AG04449 (cell line): ENCODE measurements at places on chromosomes 2 and 18.

DNA sequence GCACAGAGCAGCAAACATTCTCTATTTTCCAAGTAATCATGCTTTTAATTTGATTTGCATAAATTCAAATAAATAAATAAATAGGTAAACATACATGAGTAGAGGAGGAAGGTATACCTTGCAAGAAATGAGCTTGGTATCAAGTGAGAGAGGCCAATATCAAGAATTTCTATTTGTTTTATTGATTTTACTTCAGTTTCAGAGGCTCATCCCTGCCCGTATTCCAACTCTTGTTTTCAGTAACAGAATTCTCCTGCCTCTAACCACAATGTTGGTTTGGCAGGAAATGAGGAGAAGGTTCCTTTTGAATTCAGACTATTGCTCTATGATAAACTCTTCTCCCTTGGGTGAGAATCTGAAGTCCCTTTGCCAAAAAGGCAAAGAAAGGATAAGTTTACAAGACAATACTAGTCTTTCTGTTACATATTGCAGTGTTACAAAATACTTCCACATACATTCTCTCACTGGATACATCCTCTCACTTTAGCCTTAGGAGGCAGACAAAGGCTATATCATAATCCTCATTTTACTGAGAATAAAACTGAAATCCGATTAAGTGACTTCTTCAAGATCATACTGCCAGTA is 68.3 kb upstream of the ZNF397 start:
- no peak for DNase-seq

DNA sequence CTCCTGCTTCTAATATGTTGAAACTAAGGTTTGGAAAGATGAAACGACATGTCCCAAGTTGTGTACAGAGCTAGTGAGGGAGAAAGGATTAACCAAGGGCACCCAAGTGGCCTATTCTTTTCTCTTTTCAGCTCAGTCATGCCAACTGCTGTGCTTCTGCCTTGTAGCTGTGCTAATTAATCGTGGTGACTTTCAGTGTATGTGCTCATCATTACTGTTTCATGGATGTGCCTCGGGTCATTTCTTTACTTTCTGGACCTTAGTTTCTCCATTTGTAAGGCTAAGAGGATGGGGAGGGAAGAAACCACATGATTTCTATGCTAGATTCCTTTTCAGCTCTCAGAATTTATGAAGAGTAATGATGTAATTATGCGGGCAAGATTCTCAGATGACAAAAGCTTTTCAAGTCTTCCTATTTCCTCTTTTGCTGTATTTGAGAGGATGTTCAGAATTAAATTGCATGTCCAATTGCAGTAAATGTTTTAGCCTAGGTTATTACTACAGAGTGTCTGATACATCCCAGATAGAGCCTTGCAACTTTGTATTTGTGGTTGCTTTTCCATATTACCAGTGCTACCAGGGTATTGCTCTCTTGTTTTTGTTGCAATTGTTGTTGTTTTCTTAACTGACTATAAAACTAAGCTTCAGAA is 621.2 kb downstream of the CNTNAP5 start:
- no peak for DNase-seq

GRCh38 chr18:44592639-44593038 is 88.0 kb upstream of the SETBP1 start:
- no peak for DNase-seq

DNA sequence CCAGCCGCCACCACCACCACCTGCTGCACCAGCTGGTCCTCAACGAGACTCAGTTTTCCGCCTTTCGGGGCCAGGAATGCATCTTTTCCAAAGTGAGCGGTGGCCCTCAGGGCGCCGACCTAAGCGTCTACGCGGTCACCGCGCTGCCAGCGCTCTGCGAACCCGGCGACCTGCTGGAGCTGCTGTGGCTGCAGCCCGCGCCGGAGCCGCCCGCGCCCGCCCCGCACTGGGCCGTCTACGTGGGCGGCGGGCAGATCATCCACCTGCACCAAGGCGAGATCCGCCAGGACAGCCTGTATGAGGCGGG is 1.6 kb downstream of the LRATD1 start:
- no peak for DNase-seq

- peak; percentile 12 for DNase-seq
These were observed 57.8 kb upstream of the RGPD5 start for GRCh38 chr2:109736177-109736827.

DNA sequence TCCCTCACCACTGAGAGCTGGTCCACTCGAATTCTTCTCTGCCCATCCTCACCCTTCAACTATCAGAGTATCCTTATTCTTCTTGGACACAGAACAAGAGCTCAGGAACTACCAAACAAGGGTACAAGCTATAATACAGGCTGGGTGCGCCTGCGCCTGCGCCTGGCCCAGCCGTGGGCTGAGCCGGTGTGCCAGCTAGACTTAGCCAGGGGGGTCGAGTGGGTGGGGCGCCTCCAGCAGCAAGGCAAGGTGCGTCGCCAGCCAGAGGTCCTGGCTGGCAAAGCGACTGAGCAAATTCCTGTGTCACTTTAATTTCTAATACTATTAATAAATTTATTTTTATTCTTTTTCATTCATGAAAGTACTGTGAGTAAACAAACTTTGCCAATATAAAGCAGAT is 1072.6 kb upstream of the PIK3C3 start:
- no peak for DNase-seq

GRCh38 chr2:26430826-26431225 is 29.1 kb downstream of the DRC1 start:
- no peak for DNase-seq

GRCh38 chr2:5590886-5591285 is 101.3 kb upstream of the SOX11 start:
- DNase-seq = no peak

GRCh38 chr2:218895326-218895725 is 14.7 kb downstream of the WNT10A start:
- no peak for DNase-seq

GRCh38 chr18:49238433-49239042 is 221.9 kb downstream of the DYM start:
- no peak for DNase-seq

DNA sequence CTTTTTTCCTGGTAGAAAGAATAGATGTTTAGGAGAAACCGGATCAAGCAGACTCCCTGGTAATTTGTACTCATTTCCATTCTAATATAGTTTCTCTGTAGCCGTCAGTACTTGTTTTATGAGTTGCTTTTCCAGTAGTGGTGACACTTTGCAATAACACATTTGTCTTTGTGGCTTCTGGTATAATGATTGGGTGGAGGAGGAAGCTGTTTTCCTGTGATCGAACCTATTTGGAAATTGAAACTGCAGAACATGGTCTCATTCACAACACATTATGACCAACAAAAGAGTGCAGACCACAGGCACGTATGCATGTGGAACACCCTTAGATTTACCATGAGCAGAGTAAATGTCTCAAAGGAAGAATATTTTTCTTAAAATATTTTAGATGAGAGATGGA is 7.6 kb upstream of the SERPINB12 start:
- DNase-seq = no peak

DNA sequence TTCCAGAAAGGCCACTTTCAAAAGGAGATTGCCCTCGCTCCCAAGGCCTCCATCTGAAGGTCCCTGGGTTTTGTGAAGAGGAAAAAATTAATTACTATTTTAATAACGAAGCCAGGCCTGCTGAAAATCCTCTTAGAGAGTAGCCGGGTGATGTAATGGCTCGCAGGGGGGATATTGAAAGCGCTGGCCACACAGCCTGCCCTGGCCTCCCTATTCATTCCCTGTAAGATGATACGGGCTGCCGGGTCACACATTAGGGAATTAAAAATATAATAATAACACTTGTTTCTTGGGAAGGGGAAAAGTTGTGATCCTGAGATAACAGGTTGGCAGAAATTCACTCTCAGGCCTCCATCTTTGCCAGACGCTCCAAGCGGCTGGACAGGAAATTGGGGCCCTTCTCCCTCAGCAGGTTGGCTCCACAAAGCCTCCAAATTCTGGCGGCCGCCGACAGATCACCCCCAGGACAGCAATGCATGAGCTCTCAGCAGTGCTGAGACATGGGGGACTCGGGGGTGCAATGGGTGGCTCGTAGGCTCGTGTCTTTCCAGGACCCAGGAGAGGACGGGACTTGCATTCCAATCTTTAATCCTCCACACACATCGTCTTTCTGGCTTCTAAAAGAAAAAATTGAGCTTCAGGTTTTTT is 299.9 kb upstream of the SALL3 start:
- no peak for DNase-seq

GRCh38 chr18:74773171-74773624 is 175.5 kb downstream of the ZNF407 start:
- no peak for DNase-seq

GRCh38 chr2:200158647-200159356 is 147.7 kb upstream of the SPATS2L start:
- no peak for DNase-seq

- no peak for DNase-seq
These were observed 7.7 kb upstream of the ICOS start for GRCh38 chr2:203928849-203929248.

DNA sequence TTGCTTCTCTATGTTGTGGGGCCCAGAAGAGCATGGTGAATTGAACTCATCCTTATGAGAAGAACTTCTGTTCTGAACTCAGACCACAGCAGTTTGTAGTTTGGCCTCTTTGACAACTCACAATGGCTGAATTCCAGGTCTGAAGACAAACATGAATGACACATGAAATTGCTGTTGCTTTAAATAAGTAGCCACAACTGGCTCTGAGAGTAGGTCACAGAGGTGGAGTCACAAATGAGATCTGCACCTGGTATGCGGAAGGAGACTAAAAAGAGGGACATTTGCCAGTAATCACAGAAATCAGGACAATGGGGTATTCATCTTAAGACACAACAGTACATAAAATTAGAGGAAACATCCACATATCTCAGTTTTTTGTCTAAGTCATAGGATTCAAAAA is 290.3 kb upstream of the MMADHC start:
- no peak for DNase-seq

- DNase-seq = no peak
These were observed 596.1 kb upstream of the KLHL29 start for GRCh38 chr2:22788749-22789327.

DNA sequence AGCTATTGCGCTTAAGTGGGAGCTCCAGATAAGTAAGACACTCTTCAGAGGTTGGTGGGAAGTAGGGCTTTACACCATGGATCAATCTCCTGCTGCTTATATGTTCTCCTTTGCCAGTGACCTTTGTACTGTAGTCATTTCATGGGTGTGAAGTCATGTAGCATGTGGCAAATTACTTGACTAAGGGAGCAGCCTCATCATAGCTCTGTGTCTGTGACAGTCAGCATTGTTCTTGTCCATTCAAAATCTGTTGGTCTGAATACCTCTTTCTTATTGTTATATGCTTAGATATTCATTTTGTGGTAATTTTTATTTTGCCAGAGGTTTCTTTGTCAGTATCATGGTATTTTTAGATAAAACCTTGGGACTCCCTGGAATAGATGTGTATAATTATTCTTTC is 18.2 kb downstream of the SLC4A1AP start:
- no peak for DNase-seq

DNA sequence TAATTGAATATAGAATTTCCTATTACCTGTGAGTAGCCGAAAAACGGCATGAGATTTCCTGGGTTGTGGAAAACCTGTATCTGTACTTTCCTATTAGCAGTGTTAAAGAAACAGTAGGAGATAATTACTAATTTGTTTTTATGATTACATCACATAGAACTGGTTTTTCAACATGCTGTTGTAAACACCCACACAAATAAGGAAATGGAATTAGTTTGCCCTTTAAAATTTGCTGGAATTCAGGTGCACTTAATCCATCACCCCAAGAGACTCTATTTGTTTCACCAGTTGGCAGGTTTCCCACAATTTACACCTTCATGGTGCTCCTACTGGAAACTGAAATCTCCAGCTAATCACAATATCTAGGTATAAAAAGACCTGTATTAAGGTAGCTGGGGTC is 274.1 kb upstream of the SLC8A1 start:
- DNase-seq = no peak

GRCh38 chr2:26223018-26223417 is 21.4 kb downstream of the HADHA start:
- no peak for DNase-seq

GRCh38 chr18:76564655-76565237 is 69.7 kb upstream of the ZNF516 start:
- no peak for DNase-seq

- no peak for DNase-seq
These were observed 290.4 kb upstream of the ZC3H15 start for GRCh38 chr2:186195696-186196095.

DNA sequence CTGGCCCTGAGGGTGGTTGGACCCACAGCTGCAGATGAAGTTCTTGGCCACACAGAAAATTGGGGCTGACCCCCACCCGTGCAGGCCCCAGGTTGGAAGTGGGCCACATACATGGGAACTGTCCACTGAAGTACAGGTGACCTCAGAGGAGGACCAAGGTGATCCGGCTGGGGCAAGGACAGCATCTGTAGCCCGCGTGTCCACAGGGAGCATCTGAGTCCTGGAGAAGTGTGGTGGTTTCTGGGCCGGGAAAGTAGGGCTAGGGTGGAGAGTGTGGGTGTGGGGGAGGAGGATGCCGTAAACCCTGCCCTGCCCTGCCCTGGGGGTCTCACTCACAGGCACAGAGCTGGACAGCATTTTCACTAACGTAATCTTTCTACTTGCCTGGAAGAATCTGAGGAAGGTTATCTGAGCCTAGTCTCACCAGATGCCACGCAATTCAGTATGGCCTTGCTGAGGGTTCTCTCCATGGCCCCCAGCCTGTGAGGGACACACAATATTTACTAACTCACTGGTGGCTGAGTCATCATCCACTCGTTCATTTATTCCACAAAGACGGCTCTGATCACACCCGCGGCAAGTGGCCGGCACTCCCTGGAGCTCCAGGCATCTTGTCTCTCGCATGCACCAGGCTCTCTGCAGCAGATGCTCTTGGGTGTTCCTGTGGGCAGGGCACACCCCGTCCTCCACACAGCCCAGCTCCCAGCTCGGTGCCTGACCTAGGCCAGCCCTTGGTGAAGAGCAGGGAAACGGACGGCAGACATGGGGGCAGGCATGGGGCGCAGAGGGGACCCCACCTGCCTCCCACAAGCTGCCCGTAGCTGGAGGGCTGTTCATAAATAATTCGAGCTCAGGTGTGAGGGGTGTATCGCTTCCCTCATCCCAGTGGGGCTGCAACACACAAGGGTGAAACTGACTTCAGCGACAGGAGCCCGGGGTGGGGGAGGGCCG is 51.2 kb downstream of the INHBB start:
- peak; percentile 7 for DNase-seq

DNA sequence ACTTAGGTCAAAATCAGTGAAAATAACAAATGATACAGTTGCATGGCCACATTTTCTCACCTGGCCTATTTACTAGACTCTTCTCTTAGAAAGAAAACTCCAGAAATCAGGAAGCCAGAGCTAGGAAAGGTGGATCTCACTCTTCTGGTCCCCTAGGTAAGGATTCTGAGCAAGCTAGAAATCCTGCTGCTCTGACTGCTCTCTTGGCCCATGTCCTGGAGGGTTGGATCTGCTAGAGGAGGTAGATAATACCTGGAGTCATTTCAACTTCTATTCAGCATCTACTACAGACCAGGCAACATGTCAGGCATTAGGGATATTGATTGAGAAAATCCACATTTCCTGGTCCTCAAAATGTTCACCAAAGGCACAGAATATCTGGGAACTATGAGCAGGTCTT is 34.9 kb downstream of the AKAIN1 start:
- DNase-seq = no peak

DNA sequence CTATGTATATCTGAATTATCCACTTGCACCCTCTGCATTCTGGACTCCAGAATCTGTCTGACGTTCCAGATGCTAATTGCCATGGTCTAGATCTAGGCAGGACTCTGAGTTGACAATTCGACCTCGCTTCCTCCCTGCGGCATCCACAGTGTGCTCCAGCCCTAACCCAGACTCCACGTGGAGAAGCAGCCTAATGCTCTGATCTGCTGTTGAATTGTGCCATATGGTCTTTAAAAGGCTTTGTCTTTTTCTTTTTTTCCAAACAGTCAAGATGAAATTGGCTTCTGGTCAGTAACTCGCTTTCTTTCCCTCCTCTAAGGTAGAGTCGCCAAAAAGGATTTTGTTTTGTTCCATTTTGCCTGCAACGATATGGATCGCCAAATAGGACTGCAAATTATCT is 752.6 kb upstream of the ID2 start:
- no peak for DNase-seq
